ENCODE measurements at places on chromosomes 7 and 10.

- no peak for DNase-seq
Measured at GRCh38 chr10:59675812-59676211, 33.8 kb downstream of the SLC16A9 start.

GRCh38 chr7:90858546-90858945, 262.4 kb downstream of the CDK14 start:
- DNase-seq = no peak

DNA sequence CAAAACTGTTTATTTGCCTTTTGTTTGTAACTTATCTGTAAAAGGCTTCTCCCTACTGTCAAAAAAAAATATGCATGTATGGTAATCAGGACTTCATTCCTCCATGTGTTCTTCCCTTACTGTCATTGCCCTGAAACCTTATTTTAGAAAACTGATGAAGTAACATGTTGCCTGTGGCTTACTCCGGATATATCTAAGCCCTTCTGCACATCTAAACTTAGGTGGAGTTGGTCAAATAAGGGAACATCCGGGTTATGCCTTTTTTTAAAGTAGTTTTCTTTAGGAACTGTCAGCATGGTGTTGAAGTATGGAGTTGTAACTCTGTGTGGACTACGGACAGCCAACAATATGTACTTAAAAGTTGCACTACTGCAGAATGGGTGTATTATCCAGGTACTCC, 6.2 kb downstream of the SAR1A start:
- no peak for DNase-seq

GRCh38 chr7:8064828-8065227, 96.2 kb downstream of the GLCCI1 start:
- DNase-seq = no peak

DNA sequence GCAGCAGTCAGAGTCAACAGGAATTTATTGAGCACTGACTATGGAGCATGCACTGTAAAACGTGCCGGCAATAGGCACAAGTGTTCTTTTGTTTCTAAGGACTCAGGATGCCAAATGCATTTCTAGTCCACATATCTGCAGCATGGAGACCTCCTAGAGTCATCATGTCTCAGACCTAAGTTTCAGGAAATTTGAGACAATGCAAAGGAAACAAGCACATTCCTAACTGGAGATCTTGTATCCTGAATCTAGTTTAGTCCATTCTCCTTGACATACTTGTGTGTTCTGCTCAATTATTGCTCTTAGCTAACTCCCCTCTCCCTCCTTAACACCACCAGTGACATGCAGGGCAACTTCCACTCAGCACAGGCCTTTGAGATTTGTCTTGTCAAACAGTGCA, 173.2 kb downstream of the ZNF438 start:
- peak; percentile 96 for DNase-seq

GRCh38 chr7:156494960-156495359, 145.6 kb upstream of the RNF32 start:
- no peak for DNase-seq

DNA sequence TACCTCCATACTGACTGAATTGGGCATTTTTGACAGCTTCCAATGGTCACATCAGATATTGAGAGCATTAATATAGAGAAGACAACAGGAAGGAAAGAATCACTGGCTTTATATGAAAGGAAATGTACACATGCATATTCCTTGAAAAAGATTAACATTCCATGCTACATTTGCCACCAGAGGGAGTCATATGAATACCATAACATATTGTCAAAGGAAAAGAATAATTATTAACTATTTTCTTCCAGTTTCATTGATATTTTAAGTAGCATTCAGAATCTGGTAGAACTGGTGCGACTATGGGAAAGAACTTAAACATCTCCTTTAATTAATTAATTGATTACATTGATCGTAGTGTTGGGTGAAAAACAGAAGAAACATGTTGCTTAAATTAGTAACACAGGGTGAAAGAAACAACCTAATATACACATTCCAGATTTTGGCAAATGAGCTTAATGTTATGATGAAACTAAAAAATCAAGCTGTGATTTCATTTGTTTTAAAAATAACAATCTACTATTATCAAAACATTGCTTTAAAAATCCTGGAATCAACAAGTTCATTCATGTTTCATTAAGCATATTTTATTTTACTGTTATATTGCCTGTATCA, 71.5 kb downstream of the GPR85 start:
- DNase-seq = no peak

DNA sequence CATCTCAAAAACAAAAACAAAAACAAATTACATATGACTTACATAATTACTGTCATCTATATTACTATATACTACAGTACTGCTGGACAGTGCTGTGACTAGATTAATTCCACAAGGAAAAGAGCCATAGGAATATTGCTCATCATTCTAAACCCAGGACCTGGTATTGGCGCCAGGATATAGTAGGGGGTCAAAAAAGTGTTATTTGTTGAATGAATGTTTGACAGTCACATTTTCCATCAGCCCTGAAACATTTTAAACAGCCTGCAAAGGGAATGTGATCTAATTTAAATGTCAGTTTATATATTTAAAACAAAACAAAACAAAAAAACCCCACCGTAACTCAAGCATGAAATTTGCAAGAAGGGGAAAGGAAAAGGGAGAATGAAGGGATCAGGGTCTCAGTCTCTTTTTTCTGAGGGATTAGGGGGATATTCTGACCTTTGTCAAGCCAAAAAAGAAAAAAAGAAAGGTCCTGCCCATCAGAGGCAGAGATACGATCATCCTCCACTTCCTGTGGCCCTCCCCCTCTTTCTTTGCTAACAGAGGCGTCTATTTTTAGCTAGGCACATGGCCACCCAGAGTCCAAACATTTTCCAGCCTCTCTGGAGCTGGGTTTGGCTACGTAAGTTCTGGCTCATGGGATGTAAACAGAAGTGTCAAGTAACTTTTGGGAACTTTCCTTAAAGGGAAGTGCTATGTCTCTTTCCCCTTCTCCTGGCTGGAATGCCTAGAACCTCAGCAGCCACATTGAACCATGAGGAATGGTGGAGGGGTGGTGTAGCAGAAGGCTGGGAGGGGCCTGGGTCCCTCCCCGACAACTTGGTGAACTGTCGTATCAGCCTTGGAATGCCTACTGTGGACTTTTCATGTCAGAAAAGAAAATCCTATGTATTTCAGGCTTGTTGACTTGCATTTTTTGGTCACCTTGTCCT, 44.6 kb upstream of the DLG5 start:
- DNase-seq = peak; percentile 7

- no peak for DNase-seq
Measured at GRCh38 chr7:20435305-20435704, 104.6 kb downstream of the ITGB8 start.

DNA sequence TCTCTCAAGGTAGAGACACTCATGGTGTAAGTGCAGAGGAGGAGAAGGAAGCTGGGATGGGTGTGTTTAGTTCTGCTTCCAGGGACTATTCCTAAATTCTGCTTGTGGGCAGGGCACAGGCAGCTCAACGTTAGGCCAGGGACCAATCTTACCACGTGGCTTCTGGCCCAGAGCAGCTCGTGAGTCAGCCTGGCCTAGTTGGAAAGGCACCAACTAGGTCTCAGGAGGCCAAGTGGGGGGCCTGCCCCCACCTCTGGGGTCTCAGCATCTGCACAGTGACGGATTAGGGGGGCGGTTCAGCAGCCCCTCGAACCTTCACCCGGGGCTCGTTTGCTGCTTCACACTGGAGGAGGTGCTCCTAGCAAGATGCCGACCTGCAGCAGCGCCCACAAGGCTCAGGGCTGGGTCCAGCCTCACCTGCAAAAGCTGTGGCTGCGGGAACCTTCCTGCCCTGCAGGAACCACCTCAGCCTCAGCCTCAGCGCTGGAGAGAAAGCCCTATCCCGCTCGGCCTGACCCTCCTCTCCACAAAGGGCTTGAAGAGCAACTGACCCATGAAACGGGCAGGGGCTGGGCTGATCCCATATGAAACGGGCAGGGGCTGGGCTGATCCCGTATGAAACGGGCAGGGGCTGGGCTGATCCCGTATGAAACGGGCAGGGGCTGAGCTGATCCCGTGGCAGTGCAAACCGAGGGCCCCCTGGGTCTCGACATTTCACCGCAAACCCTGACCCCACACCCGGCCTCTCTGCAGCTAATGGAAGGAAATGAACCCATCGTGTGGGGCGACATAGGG, 447.4 kb downstream of the DNAJB6 start:
- no peak for DNase-seq

GRCh38 chr7:42868480-42868879, 43.4 kb downstream of the C7orf25 start:
- DNase-seq = no peak

GRCh38 chr10:49150426-49150825, 16.6 kb upstream of the FAM170B start:
- no peak for DNase-seq

DNA sequence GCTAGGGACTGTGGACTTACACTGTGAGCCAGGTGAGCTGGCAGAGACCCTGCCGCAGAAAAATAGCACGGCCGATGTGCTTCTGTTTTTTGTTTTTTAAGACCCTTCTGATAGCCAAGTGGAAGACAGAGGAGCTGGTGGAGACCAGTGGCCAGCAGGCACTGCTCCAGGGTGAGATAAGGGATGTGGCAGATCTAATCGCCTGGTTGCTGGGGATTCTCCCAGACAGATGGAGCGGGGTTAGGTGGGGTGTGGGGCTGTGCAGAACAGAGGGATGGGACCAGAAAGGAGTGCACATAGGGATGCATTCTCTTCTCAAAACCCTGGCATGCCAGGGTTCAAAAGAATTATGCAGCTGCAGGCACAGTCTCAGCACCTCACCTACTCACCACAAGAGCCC, 82.2 kb downstream of the VOPP1 start:
- no peak for DNase-seq

- no peak for DNase-seq
Measured at GRCh38 chr7:569071-569855, 49.6 kb upstream of the PDGFA start.

GRCh38 chr10:108064746-108065260, 900.3 kb upstream of the SORCS1 start:
- DNase-seq = no peak

GRCh38 chr7:47357361-47357760, 224.6 kb downstream of the TNS3 start:
- no peak for DNase-seq

- no peak for DNase-seq
Measured at GRCh38 chr10:29740981-29741545, 106.3 kb upstream of the SVIL start.

DNA sequence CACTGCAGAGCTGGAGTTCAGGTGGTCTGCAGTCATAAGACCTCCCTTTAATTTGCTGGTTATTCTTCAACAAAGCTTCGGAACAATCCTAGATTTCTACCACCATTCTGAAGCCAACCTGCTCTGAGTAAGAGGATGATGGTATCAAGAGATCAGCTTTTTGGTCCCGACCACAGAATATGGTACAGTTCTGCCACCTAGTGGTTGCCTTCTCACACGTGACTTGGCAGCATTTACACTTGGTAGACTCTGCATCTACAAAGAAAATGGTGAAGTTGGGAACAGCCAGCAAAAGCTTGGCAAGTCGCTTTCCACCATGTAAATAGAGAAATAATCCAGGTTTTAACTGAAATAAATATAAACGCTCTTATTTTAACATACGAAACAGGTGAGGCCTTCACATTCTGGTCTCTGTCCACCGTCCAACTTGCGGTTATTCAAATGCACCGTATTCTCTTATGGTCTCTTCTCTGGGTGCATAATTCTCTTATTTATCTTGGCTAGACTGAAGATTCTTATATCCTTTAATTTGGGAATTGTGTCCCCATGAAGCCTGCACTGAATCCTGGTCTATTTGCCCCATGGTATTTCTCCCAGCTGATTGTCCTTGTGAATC, 173.9 kb upstream of the GRM3 start:
- DNase-seq = peak; percentile 8

GRCh38 chr10:45308707-45309106, 6.7 kb downstream of the OR13A1 start:
- no peak for DNase-seq

DNA sequence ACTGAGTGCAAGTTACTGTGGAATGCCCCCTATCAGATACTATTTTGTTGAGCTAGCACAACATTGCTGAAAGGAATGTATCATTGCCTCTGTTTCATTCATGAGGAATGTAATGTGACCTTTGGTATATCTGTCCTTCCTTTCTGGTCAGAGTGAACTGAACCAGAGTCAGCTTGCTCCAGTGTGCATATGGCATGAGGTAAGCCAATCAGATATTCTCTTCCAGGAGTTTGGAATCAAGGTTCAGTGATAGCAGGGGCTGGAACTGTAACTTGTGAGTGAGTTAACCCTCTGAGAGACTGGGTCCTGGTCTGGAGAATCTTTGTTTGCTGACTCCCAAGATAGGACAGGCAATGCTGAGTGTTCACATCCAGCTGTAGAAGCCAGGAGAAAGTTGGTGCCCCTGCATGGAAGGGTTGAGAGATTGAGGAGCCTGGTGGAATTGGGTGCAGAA, 45.3 kb upstream of the OSBPL3 start:
- peak; percentile 64 for DNase-seq

DNA sequence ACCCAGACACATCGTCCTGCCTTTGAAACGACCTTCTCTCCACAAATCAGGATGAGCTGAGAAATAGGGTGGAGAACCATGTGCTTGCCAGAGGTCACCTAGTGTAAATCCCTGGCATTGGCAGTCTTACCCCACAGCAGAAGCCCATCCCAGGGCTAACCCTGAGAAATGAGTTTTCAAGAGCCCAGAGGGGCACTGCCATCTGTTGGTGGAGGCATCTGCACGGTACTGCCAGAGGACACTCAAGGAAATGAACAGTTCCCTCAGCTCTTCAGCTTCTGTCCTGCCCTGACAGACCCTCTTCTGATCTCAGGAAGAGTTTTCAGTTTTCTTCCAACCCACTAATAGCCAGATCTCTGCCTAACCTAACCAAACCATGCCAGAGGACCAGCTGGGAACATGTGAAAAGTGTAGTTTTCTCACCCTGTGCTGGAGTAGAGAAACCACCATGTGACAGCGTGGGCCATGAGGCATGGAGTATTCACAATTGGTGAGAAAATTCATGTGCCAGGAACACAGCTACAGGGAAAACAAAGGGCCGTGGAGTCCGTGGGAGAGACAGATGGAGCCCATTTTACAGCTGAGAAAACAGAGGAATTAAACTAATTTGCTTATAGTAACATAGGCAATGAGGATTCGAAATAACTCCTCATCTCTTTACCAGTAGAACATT, 37.7 kb upstream of the ITPRID1 start:
- DNase-seq = no peak

DNA sequence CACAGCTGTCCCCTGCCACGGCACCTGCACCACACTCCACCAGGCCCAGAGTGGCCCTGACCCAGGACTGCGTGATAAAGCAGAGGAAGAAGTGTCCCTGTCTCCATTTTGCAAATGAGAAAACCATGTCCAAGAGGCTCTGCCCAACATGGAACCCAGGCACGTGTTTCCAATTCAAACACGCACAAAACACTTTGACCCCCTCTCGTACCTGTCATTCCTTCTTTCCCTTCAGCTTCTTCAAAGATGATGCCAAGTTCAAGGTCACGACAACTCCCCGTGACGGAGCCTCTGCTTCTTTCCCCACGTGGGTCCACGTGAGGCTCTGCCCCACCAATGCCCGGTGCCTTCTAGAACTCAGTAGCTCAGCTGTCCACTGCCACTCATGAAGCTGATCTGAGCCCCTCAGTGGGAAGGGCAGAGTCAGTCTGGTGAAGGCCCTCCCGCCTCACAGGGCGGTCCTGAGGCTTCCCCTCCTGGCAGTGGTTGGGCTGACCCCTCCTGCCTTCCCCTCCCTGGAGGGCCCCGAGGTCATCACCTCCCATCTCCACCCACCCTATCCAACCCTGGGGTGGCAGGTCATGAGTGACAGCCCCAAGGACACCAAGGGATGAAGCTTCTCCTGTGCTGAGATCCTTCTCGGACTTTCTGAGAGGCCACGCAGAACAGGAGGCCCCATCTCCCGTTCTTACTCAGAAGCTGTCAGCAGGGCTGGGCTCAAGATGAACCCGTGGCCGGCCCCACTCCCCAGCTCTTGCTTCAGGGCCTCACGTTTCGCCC, 19.0 kb downstream of the CALML5 start:
- no peak for DNase-seq
